Activated T-cell treated with anti-CD3 and anti-CD28 coated beads for 1 hour (primary cell): ENCODE measurements at places on chromosomes 1 and 21.
A peak's percentile ranks its signal among the peaks of the same experiment; 100 is the strongest.

DNA sequence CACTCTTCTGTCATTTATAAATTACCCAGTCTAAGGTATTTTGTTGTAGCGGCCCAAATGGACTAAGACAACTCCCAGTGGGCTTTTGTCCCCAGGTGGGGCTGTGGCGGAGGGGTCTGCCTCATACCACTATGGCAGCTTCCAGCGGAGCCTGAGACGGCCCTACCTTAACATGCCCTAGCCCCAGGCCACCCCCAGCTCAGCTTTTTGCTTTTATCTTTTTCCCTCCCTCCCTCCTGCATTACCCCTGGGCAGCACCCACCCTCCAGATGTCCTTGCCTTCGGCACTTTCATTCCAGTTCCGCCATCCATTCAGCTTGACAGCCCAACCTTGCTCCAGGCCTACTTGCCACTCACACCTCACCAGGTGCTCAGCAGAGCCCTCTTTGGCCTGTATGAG, 307.3 kb downstream of the PTPRU start:
- DNase-seq = no peak

DNA sequence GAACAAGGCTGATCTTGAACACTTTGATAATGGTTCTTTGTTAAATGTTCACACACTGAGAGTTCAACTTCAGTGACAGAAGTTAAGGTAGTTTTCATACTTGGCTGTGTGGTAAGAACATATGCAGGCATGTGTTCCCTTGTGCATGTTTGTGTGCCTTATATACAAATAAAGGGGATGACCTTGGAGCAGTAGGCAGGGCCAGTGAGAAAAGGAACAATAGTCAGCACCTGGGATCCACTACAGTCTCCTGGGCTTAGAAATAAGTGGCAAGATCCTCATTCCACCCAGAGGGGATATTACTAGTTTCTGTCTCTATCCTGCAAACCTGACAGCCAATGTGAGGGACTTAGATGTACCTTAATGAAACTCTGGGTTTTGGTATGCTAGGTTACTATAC, 50.3 kb upstream of the DMRTA2 start:
- no peak for DNase-seq

GRCh38 chr1:248807067-248807737, 18.5 kb downstream of the SH3BP5L start:
- peak; percentile 42 for DNase-seq

GRCh38 chr1:90220941-90221693, 226.2 kb downstream of the ZNF326 start:
- no peak for DNase-seq

DNA sequence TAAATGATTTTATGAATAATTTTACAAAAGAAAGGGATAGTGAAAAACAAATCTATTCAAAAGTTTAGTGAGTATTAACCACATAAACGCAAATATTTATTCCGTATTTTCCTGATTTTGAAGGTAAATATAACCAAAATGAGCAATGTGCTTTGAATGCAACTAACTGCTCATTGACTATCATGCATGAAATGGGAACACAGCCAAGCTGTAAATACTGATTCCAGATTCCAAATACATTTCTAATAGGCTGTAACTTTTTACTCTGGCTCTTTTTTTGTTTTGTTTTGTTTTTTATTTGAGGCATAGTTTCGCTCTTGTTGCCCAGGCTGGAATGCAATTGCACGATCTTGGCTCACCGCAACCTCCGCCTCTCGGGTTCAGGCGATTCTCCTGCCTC, 41.8 kb downstream of the SELENOF start:
- DNase-seq = no peak

GRCh38 chr1:84869720-84870119, 23.3 kb downstream of the LPAR3 start:
- DNase-seq = no peak

DNA sequence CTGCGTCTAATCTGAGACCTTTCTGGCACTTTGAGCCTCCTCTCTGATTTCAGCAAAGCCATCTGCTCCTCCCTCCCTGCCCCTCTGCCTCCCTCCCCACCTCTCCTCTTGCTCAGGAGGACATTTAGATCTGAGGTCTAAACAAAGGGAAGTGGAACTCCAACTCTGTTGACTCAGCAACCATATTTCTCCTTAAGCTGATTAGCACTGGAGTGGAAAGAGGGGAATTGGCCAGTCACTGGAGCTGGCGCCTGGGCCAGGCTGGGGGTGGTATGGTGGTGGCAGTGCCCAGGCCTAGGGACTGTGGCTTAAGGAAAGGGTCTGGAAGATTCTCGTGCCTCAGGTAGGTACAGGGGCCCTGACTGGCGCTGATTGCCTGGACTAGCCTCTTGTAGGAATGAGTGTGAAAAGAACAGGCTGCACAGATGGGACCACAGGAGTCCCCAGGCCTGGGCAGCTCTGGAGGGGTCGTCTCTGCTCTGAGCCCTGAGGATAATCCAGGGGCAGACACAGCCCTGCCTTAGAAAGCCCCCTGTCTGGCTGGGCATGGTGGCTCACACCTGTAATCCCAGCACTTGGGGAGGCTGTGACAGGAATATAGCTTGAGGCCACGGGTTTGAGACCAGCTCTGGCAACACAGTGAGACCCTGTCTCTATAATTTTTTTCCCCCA, 11.9 kb downstream of the SH2D2A start:
- DNase-seq = no peak

GRCh38 chr1:226697929-226698544, 41.0 kb downstream of the ITPKB start:
- no peak for DNase-seq

- no peak for DNase-seq
Observed at GRCh38 chr1:112906150-112906698, 49.8 kb downstream of the SLC16A1 start.

DNA sequence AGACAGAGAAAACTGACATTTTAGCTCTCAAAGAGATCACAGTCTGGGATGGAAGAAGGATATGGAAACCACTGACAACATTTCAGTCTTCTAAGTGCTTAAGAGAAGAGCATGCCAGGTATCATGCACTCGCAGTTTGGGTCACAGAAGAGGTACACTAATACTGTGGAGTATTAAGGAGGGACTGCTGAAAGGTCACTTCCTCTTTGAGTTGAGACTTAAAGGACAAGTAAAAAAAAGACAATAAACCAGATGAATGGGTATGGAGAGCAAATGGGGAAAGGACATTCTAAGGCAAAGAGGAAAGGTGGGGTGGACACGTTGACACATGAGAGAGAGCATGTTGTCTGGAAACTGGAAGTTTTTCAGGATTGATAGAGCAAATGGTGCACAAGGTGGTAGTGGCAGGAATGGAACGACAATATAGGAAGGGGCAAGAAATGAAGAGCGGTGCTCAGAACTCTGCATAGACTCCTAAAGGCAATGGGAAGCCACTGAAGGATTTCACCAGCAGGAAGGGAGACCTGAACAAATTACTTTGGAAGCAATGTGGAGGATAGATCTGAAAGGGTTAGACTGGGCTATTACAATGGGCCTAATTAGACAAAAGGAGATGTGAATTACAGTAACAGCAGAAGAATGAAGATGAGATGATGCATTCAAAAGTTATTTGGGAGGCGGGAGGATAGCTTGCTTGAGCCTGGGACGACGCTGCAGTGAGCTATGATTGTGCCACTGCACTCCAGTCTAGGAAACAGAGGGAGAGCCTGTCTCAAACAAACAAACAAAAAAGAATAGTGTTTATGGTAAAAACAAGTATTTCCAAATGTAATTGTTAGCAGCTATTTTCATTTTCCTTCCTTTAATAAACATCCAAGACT, 11.1 kb downstream of the DIPK1A start:
- no peak for DNase-seq

GRCh38 chr1:177925006-177925405, 44.9 kb downstream of the SEC16B start:
- no peak for DNase-seq

- no peak for DNase-seq
Observed at GRCh38 chr21:44375761-44376241, 22.4 kb downstream of the TRPM2 start.

- DNase-seq = no peak
Observed at GRCh38 chr1:73537400-73537799, 660.6 kb downstream of the LRRIQ3 start.

DNA sequence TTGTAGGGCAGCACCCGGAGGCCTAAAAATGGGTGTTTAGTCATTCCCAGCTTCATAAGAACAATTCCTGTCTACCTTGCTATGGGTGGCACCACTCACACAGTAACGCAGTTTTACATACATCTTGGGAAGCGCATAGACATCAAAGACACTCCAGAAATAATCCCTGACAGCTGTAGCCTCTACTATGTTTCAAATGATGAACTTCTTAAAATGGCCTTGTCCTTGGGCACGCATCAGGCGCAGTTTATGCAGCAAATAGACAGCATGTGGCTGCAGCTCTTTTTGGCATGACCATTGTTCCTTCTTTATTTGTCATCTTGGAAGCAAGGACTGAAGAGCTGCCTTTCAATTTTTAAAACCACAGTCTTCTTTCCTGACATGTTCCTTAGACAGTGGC, 77.6 kb upstream of the CACYBP start:
- no peak for DNase-seq

DNA sequence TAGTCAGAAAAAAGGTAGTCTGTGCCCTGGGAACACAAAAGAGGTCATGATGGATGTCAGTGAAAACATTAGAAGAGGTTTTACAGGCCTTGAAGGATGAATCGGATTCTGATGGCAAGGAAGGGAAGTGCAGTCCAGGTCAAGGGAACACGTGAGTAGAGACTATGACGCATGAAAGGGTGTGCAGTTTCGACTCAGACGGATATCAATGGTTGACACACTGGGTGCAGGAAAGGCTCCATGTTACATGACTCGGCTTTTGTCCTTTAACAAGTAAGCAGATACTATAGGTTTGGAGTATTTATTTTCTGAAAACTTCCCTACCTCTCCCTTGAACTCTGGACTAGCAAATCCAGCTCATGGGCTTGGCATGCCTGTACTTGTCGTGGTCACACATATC, 55.3 kb downstream of the SEC16B start:
- DNase-seq = no peak

DNA sequence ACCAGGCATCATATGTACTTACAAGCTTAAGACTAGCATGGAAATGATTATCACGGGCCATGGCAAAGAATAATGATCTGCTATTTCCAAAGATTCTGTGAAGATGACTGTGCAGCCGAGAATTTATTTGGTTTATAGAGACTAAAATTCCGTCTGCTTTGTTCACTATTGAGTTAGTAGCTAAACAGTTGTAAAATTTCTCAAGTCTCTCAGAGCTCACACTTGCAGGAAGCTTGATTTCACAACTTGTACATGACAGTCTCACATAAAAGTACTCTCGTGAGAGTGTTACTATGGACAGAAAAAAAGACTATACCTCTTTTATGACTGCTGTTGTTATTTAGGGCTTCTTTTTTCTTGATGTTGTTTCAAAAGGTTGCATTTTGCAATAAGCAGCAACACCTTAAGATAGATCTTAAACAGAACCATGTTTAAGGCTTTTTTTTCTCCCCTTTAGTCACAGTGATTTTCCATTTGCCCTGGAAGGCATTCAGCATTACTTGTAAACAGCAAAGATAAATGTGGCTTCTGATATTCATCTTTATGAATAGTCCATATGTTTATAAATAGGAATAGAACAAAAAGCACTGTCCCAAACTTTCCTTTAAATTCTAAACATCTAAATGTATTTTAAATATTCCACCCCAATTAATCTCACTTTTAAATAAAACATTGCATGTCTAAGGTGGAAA, 24.8 kb downstream of the ST6GALNAC5 start:
- DNase-seq = no peak

DNA sequence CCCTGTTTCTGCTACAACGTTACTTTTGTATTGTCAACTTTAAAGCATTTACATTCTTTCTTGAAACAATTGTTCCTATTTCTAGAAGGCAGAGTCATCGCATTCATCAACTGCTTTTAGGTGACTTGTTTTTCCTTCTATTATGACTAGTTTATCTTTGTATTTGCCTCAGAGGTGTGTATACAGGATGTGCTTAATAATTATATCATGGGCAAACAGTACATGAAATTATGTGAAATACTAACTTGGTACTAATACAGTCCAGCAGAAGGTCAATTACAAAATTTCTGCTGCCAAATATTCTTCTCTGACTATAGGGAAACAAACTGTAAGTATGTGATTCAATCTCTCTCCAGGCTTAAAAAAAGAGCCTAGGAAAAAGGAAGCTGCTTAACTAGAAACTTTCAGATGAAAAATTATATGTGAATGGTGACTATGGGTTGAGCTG, 101.6 kb downstream of the C4BPA start:
- no peak for DNase-seq

DNA sequence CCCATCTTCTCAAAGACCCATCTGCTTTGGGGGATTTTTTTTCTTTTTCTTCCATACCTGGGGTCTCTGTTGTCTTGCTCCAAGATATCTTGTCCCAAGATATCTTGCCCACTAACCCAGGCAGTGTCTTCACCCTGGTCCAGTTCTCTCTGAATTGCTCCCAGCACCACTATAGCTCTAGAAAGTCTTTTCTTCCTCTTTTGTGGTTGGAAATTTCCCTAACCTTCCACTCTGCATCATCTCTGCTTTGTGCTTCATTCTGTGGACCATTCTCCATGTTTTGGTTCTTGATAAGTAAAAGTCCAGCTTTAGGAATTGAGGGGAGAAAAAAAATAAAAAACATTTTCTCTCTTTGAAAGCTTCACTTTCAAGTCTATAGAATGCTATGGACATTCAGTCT, 20.9 kb downstream of the STYXL2 start:
- no peak for DNase-seq

GRCh38 chr1:245095903-245096302, 58.9 kb upstream of the KIF26B start:
- DNase-seq = no peak

- DNase-seq = no peak
Observed at GRCh38 chr1:206456577-206457370, 13.5 kb upstream of the IKBKE start.

GRCh38 chr1:86502721-86503405, 34.1 kb downstream of the CLCA1 start:
- DNase-seq = no peak

GRCh38 chr1:41478118-41478748, 6.2 kb downstream of the EDN2 start:
- DNase-seq = no peak

GRCh38 chr1:214264976-214265375, 16.0 kb upstream of the SMYD2 start:
- DNase-seq = no peak

DNA sequence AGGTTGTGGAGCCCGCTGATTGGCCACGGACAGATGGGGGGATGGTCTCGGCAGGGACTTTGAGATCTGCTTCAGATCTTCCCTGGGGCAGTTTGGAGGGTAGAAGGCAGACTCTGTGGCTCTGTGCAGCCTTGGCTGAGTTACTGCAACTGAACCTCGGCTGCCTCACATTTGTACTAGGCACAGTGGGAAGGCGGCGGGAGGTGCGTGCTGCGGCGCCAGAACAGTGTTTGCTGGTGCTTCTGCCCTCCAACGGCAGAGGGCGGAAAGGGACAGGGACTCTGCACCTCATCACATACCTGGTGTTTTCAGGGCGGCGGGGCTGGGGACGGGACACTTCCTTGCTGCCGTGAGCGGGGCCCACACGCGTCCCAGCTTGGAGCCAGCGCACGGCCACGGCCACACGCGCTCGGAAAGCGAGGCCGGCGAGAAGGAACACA, 26.2 kb downstream of the SLC66A1 start:
- DNase-seq = no peak

DNA sequence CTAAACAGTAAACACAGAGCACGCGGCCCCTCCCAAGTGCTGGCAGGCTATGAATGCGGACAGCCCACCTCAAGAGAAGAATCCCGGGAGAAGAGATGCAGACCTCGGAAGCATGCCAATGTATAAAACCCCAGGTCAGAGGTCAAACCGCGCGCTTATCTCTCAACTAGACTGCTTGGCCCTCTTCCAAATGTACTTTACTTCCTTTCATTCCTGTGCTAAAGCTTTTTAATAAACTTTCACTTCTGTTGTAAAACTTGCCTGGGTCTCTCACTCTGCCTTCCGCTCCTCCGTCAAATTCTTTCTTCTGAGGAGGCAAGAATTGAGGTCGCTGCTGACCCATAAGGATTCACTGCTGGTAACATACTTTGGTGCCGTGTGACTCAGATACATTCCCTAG, 216.0 kb downstream of the S1PR1 start:
- no peak for DNase-seq
